Globus pallidus (tissue), 1 donor: ENCODE measurements at places on chromosomes 7 and 10.

DNA sequence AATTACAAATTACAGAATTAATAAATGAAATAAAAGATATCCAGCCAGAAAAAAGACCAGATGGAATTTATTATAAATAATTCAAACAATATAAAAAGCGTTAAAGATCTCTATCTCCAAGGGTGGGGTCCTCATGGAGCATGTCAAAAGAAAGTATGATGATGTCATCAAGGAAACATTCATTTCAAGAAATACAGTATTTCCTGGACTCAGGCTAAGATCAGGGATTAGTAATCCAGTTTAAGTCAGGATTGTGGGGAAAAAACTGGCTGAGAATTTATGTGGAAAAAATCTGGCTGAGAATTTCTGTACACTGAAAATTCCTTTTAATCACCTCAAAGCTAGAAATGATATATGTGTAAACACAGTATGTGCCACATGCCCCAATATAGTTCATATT, 1075.3 kb downstream of the XPNPEP1 start:
- no peak for DNase-seq

- DNase-seq: peak; percentile 85
Measured at GRCh38 chr10:68332259-68333057, at the start of gene PBLD. Gene PBLD, minus strand, starts transcription at chr10:68332928. Its CDS starts 26,084 bp downstream, at chr10:68306844.

DNA sequence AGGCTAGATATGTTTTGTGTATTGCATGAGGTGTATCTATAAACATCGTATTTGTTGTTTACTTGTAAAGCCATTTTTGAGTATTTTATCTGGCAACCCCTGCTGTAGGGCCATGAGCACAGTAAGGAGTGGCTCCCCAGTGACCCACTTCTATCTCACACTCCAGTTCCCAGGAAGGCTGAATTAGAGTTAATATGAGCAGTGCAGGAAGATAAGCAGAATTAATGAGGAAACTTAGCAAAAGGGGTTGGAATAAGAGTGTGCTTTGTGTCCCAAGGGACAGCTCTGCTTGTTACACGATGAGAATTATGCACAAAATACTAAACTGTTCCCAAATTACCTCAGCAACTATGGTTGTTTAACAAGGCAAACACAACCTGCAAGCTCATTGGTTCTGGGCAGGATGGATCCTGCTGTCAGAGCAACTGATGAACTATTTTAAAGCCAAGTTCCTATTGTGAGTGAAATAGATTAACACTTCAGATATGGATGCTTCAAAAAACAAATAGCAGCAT, 1005.8 kb downstream of the NRG3 start:
- no peak for DNase-seq

- DNase-seq: no peak
Measured at GRCh38 chr10:78470267-78471103, 436.8 kb downstream of the RPS24 start.

- no peak for DNase-seq
Measured at GRCh38 chr10:7998831-7999230, 55.7 kb upstream of the GATA3 start.

GRCh38 chr7:85776691-85777345, 590.0 kb upstream of the SEMA3D start:
- no peak for DNase-seq

- DNase-seq: peak; percentile 82
Measured at GRCh38 chr10:72009425-72010081, 45.4 kb downstream of the CHST3 start.

GRCh38 chr10:118882741-118883140, 128.0 kb upstream of the CACUL1 start:
- no peak for DNase-seq

DNA sequence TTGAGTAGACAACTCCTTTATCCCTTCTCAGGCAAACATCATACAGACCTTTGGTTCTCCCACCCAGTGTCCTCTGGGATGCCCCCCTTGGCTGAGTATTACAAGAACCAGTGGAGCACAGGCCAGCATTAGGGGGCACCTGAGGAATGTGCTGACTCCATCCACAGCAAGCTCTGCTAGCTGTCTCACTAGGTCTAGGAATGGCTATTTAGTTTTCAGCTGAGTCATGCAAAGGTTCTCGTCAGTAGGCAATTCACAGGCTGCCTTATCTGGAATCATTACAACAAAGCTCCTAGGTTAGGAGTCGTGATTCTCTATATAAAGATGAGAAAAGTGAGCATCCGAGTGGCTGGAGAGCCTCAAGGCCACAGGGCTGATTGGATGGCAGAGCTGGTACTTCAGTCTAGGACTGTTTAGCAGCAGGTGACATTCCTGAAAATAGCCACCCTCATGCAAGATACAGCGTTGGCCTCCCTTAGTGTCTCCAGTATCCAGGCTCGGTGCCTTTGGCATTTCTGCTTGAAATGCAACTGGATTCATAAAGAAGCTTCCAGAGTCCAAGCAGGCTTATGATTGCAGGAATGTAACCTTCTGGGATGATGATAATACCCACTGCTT, 75.8 kb downstream of the CDCA7L start:
- DNase-seq: no peak

DNA sequence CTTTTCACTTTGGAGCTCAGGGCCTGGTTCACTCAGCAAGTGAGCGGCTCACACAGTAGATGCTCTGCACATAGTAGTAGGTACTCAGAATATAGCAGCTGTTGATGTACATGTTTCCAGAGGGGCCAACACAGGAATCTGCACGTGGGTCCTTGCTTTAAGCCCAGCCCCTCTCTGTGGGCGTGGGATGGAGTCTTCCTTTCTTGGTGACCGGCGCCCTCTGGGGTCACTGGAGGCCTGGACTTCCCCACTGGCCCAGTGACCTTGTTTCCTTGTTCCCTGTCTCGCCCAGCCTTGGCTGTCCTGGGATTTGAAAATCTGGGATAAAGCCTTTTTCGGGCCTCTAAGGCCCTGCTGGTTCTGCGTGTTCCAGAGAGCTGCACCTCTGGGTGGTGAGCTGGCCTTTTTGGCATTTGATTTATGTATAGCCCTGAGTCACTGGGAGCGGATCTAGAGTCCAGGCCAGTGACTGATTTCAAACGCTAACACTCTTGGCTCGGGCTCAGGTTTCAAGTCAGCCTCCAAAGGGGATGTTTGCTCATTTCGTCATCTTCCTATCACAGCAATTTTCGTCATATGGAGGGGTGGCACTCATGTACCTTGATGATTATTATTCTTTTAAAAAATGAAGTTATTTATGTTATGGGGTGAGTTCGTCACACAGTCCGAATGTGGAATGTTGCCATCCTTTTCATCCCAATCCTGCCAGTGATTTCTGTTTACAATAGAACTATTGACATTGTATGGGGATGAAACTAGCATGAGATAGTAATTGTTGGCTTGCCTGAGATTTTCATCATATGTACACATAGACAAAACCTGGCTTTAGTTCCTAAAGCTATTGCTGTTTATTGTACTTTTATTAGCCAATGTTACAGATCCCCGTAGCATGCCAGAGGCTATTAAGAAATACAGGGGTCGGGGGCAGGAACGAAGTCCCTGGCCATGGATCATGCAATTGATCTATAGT, 65.5 kb downstream of the CUX1 start:
- DNase-seq: peak; percentile 71

- no peak for DNase-seq
Measured at GRCh38 chr7:75795831-75796285, 17.7 kb downstream of the CCL24 start.

GRCh38 chr7:99499721-99500636, at the start of gene ZNF394:
Gene ZNF394, minus strand, starts transcription at chr7:99500281. Its CDS starts 188 bp downstream, at chr7:99500093.
- DNase-seq: peak; percentile 94
